ENCODE measurements at places on chromosomes 4 and X. TPM values are rescaled to one million over a fixed set of nuclear protein-coding genes. Genes with fewer than 3 reads are reported as not detected.

DNA sequence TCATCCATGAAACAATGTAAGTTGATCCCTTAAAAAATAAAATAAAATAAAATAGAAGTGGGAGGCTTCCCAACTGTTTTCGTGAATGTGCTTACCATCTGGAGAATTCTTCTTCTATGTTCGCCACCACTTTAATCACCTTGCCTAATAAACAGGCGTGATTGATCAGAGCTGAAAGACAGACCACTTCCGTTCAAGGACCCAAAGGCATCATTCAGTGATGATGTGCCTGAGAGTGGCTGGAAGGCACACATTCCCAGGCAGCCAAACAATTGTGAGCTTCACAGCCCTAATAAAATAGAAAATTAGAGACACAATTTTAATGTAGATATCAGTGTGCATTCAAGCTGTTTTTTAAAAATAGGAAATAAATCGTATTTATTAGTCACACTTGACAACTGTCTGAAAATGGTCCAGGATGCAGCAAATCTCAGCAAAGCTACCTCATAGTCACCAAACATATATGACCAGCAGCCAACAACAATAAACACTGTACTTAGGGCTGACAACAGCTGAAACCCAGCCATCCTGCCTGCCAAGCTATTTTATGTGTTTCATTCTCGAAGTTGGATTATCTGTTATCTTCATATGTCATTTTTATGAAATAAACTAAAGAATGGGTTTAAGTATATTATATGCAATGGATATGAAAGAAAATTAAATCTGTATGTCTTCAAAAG is 163.2 kb upstream of the FAM9B start:
- no peak for DNase-seq

- DNase-seq = no peak
These were observed 163.2 kb downstream of the RELL1 start for GRCh38 chr4:37522996-37523395.

DNA sequence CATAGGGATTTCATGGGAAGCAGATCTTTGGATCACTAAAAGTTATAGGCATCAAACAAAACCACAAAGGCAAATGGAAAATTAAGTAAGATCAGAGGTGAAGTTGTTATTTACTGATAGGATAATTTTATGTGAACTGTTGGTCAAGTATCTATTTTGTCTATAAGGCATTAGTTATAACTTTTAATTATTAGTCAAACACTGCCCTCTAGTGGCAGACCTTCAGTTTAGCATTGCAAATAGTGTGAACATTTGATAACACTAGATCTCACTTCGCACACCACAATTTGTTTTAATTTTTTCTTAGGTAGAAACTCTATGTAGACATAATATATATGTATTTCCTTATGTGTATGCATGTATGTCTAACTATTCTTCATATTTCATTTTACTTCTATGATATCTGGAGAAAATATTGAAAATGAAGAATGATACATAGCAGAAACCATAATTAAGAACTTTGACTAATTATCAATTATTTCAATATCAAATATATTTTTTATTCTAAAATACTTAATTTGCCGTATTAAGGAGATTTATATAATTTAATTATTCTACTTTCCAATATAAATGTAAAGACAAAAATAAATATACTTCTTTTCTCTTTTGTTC is 214.5 kb upstream of the TACR3 start:
- peak; percentile 30 for DNase-seq

DNA sequence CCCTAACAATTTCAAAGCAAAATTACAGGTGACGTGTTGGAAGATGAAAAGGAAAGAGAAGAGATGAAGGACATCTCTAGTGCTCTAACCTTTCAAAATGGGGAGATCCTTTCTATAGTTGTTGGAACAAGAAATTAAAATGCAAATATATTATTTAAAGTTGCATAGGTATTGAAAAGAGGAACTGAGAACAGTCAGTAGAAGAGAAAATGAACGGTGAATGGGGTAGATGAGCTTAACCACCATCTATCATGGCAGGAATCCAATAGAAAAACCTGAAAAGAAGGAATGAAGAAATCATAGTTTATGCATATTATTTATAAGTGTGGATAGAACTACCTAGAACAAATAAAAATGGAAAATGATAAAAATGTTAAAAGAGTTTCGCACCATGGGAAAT is 42.0 kb downstream of the ANXA5 start:
- no peak for DNase-seq

DNA sequence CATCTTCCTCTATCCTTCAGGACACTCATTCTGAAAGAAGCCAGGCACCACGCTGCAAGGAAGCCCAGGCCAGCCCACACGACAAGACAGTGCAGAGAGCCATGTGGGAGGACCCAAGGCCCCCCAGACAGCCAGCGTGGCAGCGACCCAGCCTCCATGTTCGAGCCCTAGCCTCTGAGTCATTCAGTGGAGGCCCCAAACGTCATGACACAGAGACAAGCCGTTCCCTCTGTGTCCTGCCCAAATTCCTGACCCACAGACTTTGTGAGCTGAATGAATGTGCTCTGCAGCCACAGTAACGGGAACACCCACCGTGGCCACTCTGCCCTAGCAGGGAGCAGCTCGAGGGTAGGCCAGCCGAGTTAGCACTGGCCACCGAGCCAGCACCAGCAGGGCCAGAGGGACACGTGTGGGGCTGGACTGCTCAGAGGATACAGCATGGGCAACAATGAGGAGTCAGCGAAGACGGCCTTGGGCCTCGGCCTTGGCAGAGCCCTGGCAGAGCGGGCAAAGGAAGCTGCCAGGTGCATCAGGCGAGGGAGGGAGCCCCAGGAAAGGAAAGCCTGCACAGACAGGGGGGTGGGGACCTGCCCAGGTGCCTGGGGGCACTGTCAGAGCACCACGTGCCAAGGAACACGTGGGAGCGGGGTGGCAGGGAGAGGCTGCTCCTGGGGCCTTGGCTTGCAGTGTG is 8.6 kb downstream of the BLOC1S4 start:
- DNase-seq = no peak

DNA sequence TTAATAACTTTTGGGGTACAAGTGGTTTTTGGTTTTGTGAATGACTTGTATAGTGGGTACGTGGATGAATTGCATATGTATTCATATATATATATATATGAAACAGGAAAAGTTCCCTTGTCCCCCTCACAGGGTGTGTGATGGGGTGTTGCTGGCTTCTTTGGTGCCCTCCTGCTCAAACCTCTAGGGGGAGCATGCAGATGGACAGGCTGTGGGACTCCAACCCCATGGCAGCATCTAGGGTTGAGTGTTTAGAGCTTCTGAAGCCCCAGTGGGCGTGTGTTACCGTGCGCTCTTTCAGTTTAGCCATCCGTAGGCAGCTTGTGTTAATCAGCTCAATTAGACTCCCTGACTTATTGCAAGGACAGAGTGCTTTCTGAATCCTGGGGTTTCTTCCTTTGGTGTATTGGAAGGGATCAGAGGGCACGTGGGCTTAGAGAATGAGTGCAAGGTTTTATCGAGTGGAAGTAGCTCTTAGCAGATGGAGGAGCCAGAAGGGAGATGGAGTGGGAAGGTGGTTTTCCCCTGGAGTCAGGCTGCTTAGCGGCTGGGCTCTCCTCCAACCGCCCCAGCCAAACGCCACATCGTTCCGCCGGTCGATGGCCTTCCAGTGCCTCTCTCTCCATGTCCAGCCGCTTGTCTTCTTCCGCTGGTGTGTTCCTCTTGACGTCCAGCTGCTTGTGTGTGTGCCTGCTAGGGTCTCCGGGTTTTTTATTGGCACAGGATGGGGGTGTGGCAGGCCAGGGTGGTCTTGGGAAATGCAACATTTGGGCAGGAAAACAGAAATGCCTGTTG is 674.4 kb upstream of the LCORL start:
- DNase-seq = no peak

DNA sequence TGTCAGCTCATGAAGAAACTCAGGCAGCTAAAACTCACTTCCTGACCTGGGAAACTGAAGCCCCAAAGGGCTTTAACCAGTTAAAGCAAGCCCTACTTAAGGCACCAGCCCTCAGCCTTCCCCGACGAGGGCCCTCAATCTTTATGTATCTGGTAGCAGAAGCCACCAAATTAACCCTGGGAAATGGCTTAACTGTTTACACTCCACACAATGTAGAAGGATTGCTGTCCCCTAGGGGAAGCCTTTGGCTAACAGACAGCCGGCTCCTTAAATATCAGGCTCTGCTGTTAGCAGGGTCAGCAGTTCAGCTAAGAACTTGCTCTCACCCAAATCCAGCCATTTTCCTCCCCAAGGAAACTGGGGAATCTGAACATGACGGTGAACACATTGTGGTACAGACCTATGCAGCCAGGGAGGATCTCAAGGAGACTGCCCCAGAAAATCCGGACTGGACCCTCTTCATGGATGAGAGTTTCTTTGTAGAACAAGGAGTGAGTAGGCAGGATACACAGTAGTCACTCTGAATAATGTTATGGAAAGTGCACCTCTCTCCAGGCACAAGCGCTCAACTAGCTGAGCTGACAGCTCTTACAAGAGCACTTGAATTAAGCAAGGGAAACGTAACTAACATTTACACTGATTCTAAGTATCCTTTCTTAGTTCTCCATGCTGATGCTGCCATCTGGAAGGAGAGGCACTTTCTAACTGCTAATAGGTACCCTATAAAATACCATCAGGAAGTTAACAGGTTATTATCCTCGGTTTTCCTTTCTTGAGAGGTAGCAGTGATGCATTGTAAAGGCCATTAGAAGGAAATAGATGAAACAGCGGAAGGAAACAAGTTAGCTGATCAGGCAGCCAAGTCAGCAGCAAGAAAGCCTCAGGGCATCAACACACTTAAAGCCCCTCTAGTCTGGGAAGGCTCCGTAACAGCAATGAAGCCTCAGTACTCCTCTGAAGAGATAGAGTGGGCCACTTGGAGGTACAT is 9.6 kb upstream of the NAF1 start:
- DNase-seq = no peak

GRCh38 chr4:87050596-87050995 is 115.8 kb downstream of the AFF1 start:
- no peak for DNase-seq

- no peak for DNase-seq
These were observed 15.8 kb downstream of the LEF1 start for GRCh38 chr4:108152980-108153379.

GRCh38 chr4:77734928-77735327 is 84.2 kb downstream of the CNOT6L start:
- peak; percentile 49 for DNase-seq

DNA sequence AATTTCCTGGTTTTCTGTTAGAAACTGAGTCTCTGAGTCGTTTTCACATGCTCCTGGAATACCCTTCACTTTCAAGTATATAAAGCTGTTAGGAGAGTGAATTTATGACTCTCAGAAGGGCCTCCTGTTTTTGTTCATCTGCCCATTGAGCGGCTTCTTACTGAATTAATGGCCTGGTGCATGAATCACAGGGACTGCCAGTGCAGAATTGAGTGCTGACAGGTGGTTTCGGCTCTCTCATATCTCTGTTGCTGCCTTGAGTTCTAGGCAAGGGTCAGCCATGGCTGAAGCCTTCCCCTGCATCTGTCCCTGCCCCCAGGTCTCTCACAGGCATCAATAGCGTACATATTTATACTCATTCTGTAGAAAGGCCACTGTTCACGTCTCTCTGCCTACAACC is 22.7 kb upstream of the SEPSECS start:
- DNase-seq = no peak

GRCh38 chr4:35521682-35522081 is 722.6 kb downstream of the ARAP2 start:
- DNase-seq = no peak

DNA sequence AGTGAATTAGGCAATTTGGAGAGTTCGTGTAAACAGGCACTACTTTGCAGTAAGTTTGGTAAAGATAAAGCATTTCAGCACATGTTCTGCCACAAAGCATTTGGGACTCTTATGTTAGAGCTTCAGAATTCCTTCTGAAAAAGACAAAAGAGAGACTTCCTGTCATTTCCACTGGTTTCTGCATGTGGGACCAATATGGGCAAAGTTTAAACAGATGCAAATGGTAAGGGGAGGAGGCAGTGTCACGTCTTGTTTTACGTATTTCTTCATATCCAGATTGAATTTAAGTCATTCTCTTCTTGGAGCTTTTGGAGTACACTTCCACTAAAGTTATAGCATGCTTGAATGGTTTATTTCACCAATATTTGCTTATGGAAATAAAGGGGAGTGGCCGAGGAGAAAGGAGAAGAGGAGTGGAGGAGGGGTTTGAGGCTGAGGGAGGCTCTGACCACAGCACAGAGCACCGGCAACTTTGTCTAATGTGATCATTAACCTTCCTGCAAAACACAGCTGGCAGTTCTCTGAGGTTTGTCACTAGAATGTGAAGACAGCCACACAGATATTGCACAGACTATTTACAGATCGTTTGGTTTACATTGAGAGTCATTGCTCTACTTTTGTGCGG is at the start of gene APELA:
Gene APELA, plus strand, starts transcription at position 479 of the 625 bp plus-strand sequence. CDS start 154 bp downstream, outside the sequence.
- DNase-seq = no peak

- DNase-seq = no peak
These were observed 131.5 kb downstream of the PRSS12 start for GRCh38 chr4:118221227-118221800.

- DNase-seq = no peak
These were observed 61.6 kb upstream of the ARSJ start for GRCh38 chr4:114041117-114041475.

DNA sequence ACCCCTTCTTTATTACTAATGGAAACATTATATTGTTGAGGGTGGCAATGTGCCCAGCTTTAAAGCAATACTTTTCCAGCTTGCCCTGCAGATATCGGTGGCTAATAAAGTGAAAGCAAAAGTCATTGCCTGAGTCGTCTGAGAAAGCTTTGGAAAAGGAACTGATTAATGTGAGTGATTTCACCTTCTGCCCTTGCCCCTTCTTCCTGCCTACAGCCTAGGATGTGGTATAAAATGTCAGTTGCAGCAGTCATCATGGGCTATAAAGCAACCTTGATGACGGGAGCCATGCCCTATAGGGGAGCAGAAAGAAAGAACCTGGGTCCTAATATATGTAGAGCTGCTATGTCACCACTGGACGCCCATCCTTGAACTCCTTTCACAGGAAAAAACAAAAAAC is 132.4 kb upstream of the USP9X start:
- DNase-seq = peak; percentile 33

- no peak for DNase-seq
These were observed 66.4 kb downstream of the GALNT7 start for GRCh38 chr4:173235050-173235449.

GRCh38 chr4:21649391-21650090 is 299.0 kb downstream of the KCNIP4 start:
- DNase-seq = no peak

DNA sequence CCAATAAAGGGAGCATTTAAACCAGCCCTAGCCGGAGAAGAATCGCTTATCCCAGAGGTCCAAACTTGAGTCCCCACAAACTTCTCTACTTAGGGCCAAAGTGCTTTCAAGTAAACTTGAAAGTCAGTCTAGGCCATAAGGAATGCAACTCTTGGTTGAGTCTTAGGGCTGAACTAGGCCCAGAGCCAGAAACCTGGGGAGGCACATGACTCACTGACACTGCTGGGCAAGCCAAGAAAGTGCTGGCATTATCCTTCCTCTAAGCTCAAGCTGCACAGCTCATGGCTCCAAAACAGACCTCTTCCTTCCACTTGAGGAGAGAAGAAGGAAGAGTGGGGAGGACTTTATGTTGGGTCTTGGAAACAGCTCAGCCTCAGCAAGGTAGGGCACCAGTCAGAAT is 1257.3 kb upstream of the DIAPH2 start:
- no peak for DNase-seq

Gene MGAT4D
- total RNA-seq = not detected

Gene CXCL10
- total RNA-seq = 0.64 TPM

Gene MTMR8
- total RNA-seq = 6.4 TPM

Gene PARM1
- 0.05 TPM for total RNA-seq

Measured in activated naive CD4-positive, alpha-beta T cell treated with anti-CD3 and anti-CD28 coated beads for 36 hours (primary cell).